HepG2 (cell line): ENCODE measurements at places on chromosomes 2 and 18. TPM values are rescaled to one million over a fixed set of nuclear protein-coding genes. Genes with fewer than 3 reads are reported as not detected.

Gene SLC11A1
- total RNA-seq: 0.21 and 0.33 TPM in 2 replicates

Gene TMEM37
- total RNA-seq: 23.7 and 37.7 TPM in 2 replicates

Gene HOXD9
- not detected in 2 replicates for total RNA-seq

Gene CMPK2
- total RNA-seq: 0.58 and 1.0 TPM in 2 replicates

Gene CCDC150
- 9.1 and 32.6 TPM in 2 replicates for total RNA-seq

Gene GPD2
- 0.65 TPM in 1 of 2 replicates, not detected in the other for total RNA-seq

Gene PLCL1
- not detected in 2 replicates for total RNA-seq

Gene SUPT7L
- total RNA-seq: 28.7 and 32.9 TPM in 2 replicates

Gene NR4A2
- total RNA-seq: not detected in 2 replicates

Gene CDH2
- total RNA-seq: 14.6 and 18.6 TPM in 2 replicates

Gene CNNM3
- 8.4 and 21.2 TPM in 2 replicates for total RNA-seq

Gene FN1
- total RNA-seq: 1,029 and 1,847 TPM in 2 replicates

Gene CFAP210
- 0.14 and 0.18 TPM in 2 replicates for total RNA-seq

Gene CPO
- total RNA-seq: not detected in 2 replicates
